ENCODE measurements at places on chromosomes 2 and 18. TPM values are rescaled to one million over a fixed set of nuclear protein-coding genes. Genes with fewer than 3 reads are reported as not detected.

The EFHD1 gene
- total RNA-seq: 6.0 TPM

The UPP2 gene
- not detected for total RNA-seq

The ZSWIM2 gene
- not detected for total RNA-seq

The CLASP1 gene
- total RNA-seq: 51.4 TPM

The HOXD1 gene
- total RNA-seq: 0.40 TPM

The PDK1 gene
- total RNA-seq: 17.7 TPM

The REG3A gene
- 2.9 TPM for total RNA-seq

The VWC2L gene
- not detected for total RNA-seq

The CMPK2 gene
- total RNA-seq: 2.9 TPM

The LRATD1 gene
- 33.4 TPM for total RNA-seq

GRCh38 chr2:212752730-212753351 is 214.2 kb upstream of the ERBB4 start:
- no peak for DNase-seq

DNA sequence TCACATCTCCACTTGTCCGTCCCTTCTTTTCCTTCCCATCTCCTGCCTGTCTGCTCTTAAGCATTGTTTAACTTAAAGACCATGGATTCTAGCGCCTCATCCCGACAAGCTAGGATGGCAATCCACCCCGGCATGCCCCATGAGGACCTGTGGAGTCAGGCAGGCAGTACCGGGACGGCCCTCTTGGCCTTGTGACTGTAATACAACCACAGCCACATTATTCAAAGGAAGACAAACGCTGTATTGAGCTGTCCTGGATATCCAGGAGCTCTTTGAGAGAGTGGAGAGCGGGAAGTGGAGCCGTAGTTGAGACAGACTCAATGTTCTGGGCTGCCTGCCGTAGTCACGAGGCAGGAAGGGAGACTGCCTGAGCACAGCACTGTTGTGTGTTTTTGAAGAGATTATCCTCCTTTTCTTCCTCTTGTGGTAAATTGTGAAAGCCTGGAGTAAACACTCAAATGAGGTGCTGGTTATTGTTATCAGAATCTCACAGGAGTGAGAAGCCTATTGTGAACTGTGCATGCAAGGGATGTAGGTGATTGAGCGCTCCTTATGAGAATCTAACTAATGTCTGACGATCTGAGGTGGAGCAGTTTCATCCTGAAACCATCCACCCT is 929.8 kb upstream of the CNTNAP5 start:
- DNase-seq: no peak

DNA sequence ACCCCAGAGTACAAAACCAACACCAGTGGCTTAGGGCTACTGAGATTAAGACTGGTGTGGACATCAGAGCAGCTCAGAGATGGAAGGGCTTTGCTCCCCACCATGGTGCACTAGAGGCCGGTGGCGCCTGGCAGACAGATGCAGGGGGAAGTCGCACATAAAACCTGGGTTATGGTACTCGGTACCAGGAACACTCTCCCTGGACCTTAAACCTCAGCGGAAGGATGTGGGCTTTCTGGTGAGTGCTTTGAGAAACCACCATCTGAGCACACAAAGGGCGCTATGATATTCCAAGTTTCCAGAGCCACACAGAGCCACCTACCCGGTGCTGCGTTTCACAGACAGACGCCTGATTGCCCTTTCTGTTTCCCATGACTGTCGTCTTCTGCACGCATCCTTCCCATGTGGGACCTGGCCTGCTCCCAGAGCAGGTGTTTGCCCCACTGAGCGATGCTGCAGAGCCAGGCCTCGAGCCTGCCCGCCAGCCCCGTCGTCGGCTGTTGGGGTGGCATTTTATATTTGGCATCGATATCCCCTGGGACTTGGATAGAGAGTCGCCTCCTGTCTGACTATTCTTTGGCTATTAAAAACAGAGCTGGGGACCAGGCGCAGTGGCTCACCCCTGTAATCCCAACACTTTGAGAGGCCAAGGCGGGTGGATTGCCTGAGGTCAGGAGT is 89.5 kb upstream of the ODC1 start:
- DNase-seq: no peak

DNA sequence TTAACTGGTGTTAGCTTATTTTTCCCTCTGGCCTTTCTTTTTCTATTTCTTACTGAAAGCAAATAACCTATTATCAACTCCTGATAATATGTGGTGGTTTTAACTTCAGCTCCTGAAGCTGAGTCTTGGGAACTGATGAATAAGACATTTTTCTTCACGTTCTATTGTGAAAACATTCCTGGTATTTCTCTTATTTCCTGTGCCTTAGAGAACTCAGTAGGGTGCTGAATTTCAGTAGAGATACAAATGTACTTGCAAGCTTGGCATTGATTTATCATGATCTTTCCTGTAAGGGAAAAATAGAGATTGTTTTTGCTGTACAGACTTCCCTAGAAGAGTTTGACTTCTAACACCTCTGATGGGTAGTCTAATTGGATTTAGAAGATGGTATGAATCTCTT is 52.8 kb upstream of the DCC start:
- no peak for DNase-seq

- no peak for DNase-seq
Measured at GRCh38 chr2:240166761-240167587, 26.5 kb upstream of the OTOS start.

- DNase-seq: no peak
Measured at GRCh38 chr2:101534149-101534611, 59.3 kb upstream of the RFX8 start.

DNA sequence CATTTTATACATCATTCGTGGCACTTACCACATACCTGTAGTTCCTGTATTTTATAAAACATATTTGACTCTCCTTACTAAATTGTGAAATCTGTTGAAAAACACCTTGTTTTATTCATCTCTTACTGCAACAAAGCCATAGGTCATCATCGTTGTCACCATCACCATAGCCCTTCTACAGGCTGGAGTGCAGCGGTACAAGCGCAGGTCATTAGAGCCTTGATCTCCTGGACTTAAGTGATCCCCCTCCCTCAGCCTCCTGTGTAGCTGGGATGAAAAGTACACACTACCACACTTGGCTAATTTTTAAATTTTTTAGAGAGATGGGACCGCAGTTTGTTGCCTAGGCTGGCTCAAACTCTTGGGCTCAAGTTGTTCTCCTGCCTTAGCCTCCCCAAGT is 184.2 kb downstream of the PHLPP1 start:
- no peak for DNase-seq

DNA sequence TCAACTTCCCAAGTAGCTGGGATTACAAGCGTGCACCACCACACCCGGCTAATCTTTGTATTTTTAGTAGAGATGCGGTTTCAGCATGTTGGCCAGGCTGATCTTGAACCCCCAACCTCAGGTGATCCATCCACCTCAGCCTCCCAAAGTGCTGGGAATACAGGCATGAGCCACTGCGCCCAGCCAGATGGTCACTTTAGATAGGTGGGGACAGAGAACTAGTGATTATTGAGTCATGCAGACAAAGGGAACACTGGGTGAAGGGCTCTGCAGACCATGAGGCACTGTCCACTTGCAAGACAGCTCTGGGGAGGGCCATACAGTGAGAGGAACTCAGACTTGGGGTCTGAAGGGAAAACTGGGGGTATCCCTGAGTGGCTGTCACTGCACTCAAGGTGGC is 58.4 kb upstream of the POMC start:
- no peak for DNase-seq

- no peak for DNase-seq
Measured at GRCh38 chr18:50674307-50674980, 114.6 kb downstream of the MAPK4 start.

DNA sequence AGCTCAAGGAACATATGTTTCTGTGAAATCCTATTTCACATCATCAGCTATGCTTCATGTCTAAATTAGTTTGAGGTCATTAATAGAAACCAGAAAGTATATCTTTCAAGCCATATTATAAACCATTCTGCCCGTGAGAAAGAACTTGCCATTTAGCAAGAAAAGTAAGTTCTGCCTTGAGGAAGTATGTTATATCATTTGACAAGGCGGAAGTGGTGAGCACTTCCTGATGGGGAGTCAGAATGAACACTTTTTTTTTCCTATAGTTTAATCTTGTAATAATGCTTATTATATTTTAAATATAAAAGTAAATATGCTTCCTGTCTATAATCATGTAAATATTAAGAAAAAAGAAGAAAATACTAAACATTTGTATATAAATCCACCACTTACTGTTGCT is 39.3 kb upstream of the NRXN1 start:
- no peak for DNase-seq

DNA sequence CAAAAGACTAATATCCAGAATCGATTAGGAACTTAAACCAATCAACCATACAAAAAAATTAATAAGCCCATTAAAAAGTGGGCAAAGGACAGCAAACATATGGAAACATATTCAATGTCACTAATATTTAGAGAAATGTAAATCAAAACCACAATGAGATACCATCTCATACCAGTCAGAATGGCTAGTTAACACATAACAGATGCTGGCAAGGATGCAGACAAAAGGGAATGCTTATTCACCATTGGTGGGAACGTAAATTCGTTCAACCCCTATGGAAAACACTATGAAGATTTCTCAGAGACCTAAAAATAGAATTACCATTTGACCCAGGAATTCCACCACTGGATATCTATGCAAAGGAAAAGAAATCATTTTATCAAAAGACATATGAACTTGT is 468.2 kb upstream of the ST6GAL2 start:
- no peak for DNase-seq

DNA sequence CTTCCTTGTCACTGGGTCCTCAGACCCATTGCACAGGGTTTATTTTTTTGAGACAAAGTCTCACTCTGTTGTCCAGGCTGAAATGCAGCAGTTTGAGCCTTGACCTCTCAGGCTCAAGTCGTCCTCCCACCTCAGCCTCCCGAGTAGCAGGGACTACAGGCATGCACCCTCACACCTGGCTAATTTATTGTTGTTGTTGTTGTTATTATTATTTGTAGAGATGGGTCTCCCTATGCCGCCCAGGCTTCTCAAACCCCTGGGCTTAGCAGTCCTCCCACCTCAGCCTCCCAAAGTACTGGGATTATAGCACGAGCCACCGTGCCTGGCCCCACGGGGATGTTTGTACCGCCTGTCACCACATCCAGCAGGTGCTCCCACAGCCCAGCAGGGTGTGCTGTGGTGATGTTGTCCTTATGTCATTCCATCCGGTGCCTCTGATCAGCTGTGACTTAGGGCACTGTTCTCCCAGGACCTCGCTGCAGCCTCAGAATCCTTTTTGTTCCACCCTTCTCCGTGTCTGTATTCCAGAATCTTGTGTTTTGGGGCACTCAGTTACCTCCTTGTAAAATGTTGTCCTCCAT is 182.3 kb downstream of the INO80D start:
- peak; percentile 30 for DNase-seq

DNA sequence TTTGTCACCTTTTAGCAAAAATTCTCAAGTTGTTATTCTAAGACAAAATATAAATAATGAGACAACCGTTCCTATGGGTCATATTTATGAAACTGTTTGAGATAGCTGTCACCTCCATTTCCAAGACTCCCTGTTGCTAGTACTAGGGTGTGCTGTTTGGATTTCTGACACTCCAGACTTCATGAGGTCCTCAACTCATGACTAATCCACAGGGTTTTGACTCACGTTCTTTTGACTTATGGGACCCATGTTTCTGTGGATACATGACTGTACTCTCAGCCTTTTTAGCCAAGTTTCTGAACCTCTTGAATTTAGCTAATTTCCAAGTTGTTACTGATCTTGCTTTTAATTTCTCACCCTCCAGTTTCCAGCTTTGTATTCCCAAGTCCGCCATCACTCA is 178.7 kb upstream of the FAM98A start:
- DNase-seq: no peak

GRCh38 chr2:197926673-197927072 is 122.3 kb downstream of the PLCL1 start:
- no peak for DNase-seq

DNA sequence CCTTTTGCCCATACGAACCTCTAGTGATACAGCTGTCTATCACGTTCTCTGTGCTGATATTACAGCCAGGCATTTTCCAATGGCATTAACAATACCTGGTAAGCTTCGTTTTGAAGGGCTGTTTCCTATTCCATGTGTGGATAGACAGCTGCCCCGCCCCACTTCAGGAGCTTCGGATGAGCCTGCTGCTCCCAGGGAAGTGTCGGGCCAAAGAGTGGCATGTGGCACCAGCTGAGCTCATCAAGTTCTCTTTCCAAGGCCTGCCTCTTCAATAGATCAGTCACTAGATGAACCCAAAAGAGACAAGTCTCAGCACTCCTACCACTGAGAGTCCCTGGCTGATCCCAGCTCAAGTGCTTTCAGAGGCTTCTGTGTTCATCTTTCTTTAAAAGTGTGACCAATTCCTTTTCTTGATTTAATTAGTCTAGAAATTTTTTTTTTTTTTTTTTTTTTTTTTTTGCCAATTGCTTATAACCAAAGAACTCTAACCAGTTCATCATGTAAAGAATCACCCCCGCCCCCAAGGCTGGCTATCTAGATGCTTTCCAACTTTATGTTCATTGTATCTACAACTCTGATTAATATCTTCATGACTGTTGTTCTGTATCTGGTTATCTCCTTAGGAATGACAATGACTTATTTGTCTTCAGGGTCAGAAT is 46.6 kb downstream of the HDAC4 start:
- DNase-seq: no peak

All from mucosa of gallbladder (tissue), 1 donor.